Activated effector memory CD4-positive, alpha-beta T cell treated with Interleukin-2 at 50 U/mL for 16 hours (primary cell): ENCODE measurements at places on chromosomes 2 and 18.

GRCh38 chr2:39228413-39229209 is 15.2 kb downstream of the CDKL4 start:
- peak; percentile 19 for DNase-seq

- no peak for DNase-seq
These were observed 141.5 kb downstream of the FAM210A start for GRCh38 chr18:13584825-13585224.

GRCh38 chr18:62529597-62529996 is 6.8 kb downstream of the ZCCHC2 start:
- no peak for DNase-seq

- DNase-seq: no peak
These were observed 14.3 kb upstream of the RIOK3 start for GRCh38 chr18:23438608-23439366.

DNA sequence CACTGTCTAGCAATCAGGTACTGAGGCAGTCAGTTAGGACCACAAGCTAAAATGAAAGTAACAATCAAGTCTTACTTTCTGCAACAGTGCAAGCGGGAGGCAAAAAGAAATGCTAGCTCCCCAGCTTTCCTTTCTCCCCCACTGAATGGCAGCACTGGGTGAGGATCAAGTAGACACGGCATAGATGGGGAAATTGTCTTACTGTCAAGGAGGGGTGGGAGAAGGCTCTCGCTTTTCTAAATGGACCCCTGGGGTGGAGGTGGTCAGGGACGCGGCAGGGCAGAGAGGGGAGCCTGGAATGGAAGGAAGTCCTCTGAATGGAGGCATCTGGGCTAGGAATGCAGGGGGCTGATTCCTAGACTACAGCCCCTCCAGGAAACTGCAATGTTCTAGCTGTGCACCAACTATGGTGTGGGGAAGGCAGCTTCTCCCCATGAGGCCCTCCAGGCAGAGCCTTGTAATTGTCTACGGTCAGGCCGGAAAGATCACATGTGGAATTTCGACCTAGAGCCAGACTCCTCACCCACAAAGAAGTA is 24.3 kb downstream of the METTL8 start:
- no peak for DNase-seq

DNA sequence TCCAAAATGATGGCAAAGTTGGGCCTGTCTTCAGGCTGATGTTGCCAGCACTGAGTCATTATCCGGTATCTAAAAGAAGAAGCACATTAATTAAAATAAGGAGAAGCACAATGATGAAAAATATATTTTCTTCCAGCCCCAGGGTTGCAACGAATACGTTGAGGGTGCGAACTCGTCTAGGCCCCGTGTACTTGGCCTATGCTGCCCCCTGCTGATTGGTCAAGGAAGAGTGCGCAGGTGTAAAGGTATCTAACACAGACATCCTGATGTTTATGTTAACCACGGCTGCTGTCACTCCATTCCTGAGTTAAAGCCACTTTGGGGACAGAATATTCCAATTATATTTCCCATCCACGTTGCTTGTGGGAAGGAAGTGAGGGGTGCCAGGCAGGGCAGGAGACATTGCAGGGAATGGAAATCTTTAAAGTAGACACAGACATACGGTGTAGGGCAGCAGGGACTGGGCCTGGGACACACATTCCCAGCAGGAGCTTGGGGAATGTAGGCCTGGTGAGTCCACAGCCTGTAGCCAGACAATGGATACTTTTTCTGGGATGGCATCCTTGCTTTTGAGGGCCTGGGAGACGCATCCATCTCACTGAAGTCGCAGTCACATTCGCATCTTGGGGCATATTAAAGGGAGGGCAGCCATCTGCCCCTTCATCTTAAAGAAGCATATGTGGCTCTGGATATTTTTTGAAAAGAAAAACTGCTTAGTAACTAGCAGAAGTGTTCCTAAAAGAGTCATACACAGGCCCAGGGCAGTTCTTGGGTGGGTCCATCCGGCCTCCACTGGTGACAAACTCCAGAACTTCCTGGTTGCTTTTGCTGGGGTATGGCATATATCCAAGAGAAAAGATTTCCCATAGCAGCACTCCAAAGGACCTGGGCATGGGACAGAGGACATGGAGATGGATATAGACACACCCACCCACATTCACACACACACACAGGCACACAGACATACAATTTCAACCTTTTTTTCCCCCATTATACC is 81.9 kb downstream of the CLIP4 start:
- peak; percentile 59 for DNase-seq

GRCh38 chr18:34647251-34647650 is 62.8 kb upstream of the DTNA start:
- no peak for DNase-seq
